ENCODE measurements at places on chromosomes 2 and 18.

GRCh38 chr2:219728991-219729487 is 101.6 kb downstream of the SLC4A3 start:
- DNase-seq, result no peak

DNA sequence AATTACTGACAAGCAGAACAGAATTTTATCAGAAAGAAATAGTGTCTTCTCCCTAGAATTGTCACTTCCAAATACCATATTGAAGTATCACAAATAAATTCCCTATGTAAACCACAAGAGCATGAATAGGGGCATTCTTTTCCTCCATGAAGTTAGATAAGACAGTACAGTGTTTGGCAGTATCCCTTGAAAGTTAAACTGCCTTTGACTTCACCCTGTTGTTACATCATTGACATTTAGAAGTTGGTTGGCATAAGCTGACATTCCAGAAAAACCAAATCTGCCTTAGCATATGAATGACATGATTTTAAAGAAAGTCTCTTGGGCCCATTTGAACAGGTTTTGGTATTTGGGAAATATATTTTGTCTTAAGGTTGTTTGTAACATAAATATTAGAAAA is 50.2 kb upstream of the OSR1 start:
- DNase-seq, result peak; percentile 1

DNA sequence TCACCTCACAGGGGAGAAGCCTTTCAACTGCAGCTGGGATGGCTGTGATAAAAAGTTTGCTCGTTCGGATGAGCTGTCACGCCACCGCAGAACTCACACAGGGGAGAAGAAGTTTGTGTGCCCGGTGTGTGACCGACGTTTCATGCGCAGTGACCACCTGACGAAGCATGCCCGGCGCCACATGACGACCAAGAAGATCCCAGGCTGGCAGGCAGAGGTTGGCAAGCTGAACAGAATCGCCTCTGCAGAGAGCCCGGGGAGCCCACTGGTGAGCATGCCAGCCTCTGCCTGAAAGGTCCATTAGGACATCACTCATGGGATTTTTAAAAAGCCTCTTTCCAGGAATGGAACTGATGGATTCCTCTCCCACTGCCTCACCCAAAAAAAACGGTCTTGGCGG is 8.9 kb downstream of the KLF11 start:
- DNase-seq, result no peak

DNA sequence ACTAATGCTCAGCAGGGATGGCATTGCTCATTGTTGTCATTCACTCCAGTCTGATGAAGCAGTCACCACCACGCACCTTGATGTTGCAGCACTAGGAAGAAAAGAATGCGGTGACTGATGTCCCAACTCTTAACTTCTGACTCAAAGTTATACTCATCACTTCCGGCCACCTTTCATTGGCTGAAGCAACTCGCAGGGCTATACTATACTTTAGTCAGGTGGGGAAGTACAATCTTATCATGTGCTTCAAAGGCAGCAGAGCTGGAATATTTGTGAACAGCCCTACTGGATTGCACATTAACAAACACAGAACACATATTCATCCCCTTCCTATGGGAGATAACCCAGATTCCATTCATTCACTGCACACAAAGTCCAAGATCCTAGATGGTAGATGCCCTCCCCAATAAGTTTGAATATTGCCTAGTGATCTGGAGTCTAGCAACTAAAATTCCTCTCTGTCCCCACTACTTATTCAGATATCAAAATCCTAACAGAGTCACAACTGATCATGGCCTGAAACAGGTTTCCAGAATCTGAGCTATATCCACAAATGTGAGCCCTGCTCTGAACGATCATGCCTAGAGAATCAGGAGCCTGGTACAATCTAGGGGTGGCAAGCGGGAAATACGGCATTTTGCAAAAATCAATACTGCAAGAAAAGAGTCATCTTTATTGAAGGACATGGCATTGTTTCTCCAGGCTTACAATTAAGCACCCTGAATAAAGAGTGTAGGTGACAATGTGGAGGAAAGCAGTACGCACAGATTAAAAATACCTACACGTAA is 3.4 kb upstream of the SPATS2L start:
- no peak for DNase-seq

GRCh38 chr2:24981411-24982136 is 9.8 kb upstream of the DNAJC27 start:
- DNase-seq, result no peak

- DNase-seq, result peak; percentile 65
Measured at GRCh38 chr2:161250864-161251436, 57.3 kb upstream of the PSMD14 start.

GRCh38 chr2:202098291-202098690 is 25.2 kb downstream of the KIAA2012 start:
- DNase-seq, result no peak

GRCh38 chr2:197130318-197130717 is 180.3 kb downstream of the ANKRD44 start:
- DNase-seq, result no peak

- DNase-seq, result no peak
Measured at GRCh38 chr2:86436328-86436727, 4.8 kb upstream of the KDM3A start.

DNA sequence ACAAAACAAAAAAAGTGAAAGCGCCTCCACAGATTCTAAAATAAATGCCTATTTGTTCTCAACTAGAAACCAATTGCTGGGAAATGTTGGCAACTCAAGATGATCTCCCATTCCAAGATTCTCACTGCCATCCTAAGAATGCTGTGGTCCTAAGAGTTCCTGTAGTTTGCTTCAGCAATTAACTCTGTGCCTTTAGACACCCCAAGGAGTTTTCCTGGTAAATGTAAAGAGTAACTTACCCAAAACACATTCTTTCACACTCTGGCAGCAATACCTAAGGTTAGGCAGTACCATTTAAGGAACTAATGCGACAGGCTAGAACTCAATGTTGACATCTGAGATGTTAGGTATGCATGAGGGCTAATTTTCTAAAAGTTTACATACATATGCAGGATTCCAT is 58.8 kb upstream of the TANK start:
- DNase-seq, result no peak

- DNase-seq, result no peak
Measured at GRCh38 chr18:79943608-79944125, 7.8 kb downstream of the SLC66A2 start.

GRCh38 chr2:151189125-151189524 is 72.5 kb downstream of the RBM43 start:
- no peak for DNase-seq

DNA sequence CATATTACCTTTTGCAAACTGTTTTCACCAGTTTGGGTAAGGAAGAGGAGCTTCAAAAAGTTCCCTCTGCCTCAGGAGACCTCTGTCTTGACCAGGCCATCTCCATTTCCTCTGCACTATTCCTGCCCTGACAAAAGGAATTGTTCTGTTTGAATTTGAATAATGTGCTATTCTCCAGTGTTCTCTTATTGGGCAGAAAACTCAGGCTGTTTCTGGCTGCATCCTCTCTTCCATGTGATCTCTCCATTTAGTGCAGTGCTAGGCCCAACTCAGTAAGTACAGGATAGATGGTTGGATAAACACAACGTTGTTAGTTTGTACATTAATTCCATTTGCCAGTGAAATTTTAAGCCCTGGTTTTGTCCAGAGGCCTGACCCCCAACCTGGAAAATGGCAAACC is 102.2 kb upstream of the CELF4 start:
- DNase-seq, result no peak

DNA sequence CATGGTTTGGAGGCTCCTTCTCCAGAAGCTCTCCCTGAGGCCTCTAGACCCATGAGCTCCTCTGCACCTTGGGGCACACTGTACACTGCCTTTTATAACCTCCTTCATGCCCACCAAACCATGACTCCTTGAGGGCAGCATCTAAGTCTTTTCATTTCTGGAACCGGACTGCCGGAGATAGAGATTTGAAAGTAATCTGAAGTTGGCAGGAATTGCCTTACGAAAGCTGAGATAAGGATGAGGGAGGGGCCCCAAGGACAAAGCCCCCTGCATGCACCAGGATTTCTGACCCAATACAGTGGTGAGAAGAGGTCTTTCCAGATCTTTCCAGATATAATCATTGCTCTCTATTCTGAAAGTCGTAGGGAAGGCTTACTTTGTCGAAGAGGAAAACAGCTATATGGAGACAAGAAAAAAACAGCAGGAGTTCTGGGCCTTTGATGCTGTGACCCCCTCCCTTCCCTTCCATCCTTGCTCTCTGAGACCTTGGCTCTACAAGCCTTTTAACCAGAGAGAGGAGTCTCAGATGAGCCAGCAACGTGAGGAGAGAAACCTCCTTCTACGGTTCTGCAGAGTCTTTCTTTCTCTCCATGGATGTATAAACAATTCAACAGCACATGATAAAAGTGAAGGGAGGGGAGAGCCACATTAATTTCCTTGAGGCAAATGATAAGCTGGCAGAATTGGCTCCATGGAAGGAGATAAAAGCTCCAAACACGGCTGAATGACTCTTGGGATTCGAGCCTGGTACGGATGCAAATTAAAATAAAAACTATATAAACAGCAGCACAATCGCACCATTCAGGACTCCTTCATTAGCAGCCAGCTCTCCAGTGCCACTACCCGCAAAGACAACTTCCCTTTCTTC is 88.0 kb upstream of the RTN4 start:
- peak; percentile 92 for DNase-seq

- DNase-seq, result no peak
Measured at GRCh38 chr2:46647766-46648742, 168.7 kb downstream of the TMEM247 start.

DNA sequence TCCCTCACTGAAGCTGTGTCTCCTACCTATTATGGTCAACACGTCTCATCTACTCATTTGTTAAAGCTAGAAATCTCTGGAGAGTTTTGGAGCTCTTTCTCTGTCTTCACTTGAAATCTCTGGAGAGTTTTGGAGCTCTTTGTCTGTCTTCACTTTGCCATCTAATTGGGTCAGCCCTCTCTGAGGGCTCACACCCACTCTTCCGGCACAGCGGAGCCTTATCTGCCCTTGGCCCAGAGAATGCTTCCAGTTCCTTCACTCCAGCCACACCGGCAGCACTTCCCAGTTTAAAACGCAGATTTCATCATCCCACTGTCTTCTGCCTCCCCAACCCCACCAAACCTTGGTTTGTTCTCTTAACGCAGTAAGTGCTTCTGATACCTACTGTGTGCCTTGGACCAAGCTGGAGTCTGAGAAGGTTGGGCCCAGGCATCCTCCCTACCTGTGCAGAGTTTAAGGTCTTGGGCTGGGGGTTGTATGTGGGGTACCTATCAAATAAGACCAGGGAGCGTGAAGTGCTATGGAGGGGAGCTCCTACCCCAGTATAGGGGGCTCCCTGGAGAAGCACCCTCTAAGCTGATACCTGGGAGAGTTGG is 5.0 kb downstream of the HPCAL1 start:
- DNase-seq, result peak; percentile 11

DNA sequence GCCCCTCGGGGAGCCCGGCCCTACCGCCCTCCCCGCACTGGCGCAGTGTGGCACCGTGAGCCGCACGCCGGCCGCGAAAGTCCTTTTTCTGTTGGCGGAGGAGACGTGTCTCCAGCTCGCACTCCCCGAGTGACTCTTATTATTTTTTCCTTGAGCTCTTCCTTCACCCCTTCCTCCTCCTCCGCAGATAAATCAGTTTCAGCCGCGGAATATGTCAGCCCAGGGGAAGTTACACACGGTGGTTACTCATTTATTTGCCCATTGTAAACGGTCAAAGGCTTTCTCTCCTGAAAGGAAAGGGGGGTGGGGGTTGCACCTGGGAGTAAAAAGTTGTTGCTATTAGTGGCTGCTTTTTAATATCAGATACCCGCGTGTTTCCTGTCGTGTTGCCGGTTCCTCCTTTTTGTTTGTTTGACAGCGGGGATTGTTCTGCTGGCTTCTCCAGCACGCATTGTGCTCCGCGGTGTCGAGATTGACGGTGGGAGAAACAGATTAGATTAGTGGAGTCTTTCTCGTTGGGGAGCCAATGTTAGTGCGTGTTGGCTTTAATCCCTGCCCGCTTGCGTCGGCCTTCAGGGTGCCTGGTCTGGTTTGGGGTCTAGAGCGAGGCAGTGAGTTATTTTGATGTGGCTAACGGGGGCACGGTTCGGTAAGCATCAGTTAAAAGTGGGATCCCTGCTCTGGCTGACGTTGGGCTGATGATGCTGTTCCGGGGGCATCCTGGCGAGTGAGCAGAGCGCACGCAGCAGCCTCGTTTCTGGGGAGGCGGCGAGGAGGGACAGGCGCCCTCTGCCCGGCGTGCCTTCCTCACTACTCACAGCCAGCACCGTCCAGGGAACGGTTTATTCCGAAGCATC is 1.6 kb downstream of the CRIM1 start:
- peak; percentile 85 for DNase-seq

DNA sequence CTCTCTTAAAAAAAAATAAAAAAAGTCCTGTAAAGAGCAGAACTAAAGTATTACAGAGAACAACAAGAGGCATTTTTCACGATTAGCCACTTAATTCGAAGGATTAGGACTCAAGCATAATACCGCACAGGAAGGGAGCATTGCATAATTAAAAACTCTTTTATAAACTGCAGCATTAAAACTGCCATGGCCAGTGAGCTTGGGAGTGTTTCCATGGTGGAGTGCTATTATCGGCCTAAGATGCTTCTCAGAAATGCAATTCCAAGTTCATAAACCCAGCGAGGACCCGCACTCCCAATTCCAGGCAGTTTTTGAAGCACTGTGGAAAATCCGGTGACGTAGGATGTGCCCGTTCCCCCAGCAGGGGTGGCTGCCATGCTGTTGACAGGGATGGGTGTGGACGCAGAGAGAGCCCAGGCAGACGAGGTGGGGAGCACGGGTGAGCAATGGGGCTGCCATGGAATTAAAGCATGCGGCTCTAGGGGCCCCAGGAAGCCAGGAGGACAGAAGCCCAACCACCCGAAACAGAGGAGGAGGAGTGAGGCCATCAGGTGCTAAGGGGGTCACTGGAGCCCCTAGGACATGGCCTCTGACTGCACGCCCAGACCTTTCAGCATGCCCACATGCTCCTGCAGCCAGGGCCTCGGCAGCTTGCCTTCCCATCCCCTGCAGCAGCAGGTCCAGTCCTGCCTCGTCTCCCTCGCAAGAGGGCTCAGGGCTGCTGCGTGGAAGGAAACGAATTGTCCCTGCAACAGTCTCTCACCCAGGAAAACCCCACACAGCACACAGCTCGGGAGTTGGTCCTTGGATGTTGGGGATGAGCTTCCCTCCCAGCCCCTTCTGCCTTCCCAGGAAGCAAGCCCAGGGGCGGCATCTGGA is 233.4 kb downstream of the NDUFA10 start:
- DNase-seq, result peak; percentile 24

DNA sequence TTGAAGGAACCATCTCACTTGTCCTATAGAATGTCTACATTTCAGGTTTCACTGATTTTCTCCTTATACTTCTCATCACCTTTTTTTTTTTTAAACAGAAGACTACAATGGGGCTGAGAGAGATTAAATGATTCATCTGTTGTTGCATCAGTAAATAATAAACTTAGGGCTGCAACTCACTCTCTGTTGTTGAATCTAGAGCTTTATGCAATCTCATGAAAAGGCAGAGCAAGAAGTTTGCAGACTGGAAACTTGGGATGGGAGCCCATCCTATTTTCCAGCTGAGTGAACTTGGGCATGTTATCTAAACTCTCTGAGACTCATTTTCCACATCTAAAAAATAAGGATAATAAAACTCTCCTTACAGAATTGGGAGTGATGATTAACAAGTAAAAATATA is 58.4 kb downstream of the PDE1A start:
- DNase-seq, result no peak

Measured in eye (tissue), 1 donor.